Testis (tissue), 5 donors: ENCODE measurements at places on chromosomes 5 and 9. TPM values are rescaled to one million over a fixed set of nuclear protein-coding genes. Genes with fewer than 3 reads are reported as not detected.

UBE2QL1 gene
- total RNA-seq = 3.2 TPM

KIAA1958 gene
- 74.8 TPM for total RNA-seq

DNA sequence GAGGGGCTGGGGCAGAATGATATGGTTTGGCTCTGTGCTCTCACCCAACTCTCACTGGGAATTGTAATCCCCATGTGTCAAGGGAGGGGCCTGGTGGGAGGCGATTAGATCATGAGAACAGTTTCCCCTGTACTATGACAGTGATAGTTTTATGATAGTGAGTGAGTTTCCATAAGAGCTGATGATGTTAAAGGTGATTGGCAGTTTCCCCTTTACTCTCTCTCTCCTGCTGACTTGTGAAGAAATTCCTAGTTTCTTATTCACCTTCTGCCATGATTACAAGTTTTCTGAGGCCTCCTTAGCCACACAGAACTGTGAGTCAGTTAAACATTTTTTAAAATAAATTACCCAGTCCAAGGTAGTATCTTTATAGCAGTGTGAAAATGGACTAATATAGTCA is 120.4 kb upstream of the CDH9 start:
- no peak for DNase-seq

- no peak for DNase-seq
These were observed 47.3 kb downstream of the UHRF2 start for GRCh38 chr9:6460189-6460768.

GRCh38 chr5:107365320-107366109 is 305.2 kb downstream of the EFNA5 start:
- no peak for DNase-seq
